Activated B cell treated with CpG ODN at 0.5 μM for 24 hours (primary cell): ENCODE measurements at places on chromosomes 5 and 9.

- DNase-seq, result no peak
These were observed 189.4 kb downstream of the NXNL2 start for GRCh38 chr9:88724331-88724730.

- DNase-seq, result no peak
These were observed 78.5 kb upstream of the SPATA31D4 start for GRCh38 chr9:81849631-81850259.

- no peak for DNase-seq
These were observed 5.9 kb downstream of the TRPM3 start for GRCh38 chr9:71115448-71115975.

- DNase-seq, result no peak
These were observed 50.2 kb downstream of the MED10 start for GRCh38 chr5:6328173-6328572.

DNA sequence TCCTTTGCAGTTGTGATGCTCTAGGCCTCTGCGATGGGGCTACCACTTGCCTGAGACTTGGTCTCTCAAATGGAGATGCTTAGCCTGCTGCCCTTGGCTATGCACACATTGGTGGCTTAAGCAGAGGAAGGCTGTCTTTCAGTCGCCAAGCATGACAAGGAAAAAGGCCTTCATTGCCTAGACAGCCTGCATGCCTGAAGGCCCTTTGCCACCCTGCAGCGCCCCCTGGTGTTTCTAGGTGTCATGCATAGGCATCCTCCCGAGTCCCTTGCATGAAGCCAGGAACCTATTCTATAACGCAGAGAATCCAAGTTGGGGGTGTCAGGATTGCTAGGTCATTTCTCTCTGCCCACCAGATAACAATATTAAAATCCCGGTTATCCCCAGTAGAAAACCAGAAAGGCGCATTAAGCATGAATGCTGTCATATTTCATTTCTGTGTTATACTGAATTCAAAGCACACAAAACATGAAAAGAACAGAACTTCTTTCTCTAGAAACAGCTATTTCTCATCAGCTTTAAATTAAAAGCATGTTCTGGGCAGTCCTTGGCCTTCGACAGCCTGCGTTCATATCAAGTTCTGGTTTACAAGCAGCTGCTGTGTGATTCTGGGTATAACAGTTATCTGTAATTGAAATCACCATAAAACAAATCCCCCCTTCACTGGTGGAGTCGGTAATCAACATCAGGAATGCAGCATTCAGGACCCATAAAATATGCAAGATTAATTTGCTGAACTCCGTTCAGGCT is 59.7 kb upstream of the TRPC7 start:
- no peak for DNase-seq

DNA sequence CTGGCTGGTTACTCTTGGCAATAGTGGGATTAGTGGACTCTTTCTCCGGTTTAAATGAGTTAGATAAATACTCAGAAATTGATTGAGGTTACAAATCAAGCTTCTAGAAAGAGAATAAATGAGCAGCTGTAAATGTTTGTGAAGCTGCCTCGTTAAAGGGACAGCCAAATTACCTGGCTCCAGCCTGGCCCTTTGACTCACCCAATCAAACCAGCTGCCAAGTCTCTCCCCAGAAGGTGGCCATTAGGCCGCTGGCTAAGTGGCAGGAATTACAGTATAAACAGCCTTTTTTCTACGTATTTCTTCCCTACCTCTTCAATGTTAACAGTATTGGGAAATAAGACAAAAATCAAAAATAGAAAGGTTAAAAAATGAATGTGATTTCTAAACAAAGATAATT is 46.0 kb upstream of the SRFBP1 start:
- DNase-seq, result no peak

DNA sequence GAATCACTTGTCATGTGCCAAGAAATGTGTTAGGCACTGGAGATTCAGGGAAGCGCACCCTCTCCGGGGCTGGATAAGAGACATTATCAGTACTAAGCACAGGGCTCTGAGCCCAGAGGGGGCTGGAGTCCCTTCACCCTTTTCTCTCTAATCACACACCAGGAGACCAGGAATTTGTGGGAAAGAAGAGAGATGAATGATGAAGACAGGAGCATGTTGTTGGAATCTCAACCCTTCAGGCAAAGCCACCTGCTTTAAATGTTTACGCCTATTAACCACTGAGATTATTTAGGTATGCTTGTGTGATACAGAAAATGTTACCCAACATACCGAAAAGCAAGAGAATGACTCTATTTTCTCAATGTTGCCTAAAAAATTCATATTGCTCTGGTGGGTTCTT is 119.8 kb downstream of the ENTREP1 start:
- DNase-seq, result no peak
